ENCODE measurements at places on chromosomes 3 and 15. TPM values are rescaled to one million over a fixed set of nuclear protein-coding genes. Genes with fewer than 3 reads are reported as not detected.
A peak's percentile ranks its signal among the peaks of the same experiment; 100 is the strongest.

- DNase-seq: no peak
These were observed 75.0 kb upstream of the CGNL1 start for GRCh38 chr15:57301307-57301706.

GRCh38 chr3:16937326-16937845 is 52.6 kb downstream of the PLCL2 start:
- DNase-seq: no peak

EPHB1 gene
- 0.17 TPM for total RNA-seq

DNA sequence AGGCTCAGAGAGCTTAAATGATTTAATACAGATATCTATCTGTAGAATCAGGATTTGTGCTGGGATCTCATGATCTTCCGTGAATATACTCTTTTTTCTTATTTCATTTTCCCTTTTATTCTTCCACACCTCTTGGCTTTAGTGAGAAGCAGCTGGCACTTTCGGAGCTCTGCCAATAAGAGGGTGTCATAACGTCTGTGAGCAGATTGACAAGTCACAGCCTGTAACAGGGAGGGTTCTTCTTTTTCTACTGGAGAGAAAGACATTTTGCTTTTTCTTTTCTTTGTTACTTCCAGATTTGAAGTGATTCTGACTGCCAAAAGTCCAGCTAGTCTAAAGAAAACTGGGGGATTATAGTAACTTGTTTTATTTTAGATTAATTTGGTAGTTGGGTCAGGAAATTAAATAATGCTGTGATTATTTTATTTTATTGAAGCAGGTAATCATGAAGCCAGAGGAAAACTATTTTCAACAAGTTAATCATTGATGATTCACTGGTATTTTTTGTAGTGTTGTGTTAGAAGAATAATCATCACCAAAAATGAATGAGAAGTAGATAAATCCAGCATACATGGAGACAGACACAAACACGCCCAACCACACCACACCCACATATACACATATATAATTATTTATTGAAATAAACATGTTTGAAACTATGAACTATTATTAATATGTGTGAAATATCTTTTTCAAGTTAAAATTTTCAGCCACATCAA is 69.8 kb downstream of the TNFAIP8L3 start:
- peak; percentile 91 for DNase-seq

GOLGA8R gene
- total RNA-seq: 0.34 TPM

DNA sequence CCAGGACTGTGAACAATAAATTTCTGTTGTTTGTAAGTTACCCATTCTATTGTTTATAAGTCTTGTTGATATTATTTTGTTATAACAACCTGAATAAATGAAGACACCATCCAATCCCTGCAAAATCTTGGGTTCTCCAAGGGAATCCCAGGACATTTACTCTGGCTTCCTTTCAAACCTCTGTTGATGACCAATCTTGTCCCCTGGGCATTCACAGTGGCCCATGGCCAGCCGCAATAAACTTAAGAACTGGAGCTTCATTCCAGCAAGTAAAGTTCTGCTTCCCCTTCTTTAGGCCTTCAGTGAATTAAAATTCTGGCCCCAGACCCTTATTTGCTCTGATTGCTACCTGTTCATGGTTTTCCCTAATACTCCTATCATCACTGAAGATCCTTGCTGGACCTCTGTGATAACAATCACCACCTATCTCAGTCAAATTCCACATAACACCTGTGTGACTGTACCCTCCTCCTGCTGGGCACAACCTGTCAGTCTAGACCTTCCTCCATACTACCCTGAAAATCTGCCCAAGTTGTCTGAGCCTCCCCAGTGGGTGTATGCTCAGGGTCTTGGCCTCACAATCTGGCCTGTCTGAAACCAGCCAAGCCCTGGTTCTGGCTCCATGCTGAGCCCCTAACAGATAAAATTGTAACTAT is 153.1 kb downstream of the SEMA6D start:
- no peak for DNase-seq

TRIM71 gene
- total RNA-seq: not detected

DNA sequence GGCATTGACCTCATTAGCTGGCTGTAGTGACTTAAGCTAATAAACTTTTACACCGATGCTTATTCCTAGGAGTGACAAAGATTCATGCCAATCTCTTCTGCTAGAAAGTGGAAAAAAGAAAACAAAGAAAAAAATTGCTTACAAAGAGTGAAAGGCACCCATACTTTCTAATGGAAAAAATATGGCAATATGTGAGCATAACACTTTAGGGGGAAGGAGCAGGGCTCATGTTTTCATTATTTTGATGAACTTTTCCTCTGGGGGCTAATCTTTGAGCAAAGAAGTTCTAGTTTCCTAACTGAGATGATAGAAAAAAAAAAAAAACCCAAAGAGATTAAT is 94.8 kb upstream of the THRB start:
- no peak for DNase-seq

DNA sequence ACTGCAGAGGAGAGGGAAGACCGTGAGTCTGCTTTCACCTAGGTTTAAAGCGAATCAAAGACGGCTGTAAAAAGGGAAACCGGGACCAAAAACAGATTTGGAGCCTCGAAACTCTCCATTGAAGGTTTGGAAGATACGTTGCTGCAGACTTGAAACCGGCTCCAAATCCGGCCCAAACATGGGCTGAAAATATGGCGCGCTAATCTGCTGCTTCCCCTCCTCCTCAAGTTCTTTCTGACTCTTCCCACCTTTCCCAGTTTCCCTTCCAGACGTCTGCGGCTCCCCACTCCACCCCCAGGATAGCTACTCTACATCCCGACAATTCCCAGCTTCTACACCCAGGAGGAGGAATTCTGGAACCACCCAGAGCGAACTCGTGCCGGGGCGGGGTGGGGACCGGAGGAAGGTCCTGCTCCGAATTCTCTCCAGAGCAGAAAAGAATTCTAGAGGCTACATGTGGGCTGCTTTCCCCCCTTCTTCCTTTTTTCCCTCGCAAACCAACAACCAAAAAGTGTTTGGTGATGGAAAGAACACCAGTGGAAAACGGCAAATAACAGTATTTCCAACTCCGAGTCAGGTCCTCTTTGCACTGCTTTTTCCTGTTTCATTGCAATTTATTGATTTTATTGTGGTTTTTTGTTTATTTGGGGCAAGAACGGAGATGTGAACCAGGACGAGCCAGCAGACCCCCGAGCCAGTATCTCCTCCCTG is 8.5 kb downstream of the EOMES start:
- no peak for DNase-seq

DNA sequence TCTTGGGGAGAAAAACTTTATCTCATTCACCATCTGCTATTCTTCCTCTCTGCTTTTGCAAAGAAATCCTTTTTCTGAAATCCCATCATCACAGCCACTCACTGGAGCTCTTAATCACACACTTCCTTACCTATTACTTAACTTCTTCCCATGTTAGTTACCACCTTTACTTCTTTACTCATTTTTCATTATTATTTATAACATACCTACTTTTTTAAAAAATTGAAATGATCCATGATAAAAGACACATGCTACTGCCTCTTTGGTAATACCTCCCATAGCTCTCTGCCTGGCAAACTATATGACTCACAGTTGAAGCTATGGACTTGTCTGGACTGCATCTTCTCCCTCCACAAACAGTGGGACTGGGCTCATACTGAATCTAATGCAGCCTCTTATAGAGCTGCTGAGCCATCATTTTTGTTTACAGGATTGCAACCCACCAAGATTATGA is 150.3 kb downstream of the TNIK start:
- DNase-seq: peak; percentile 52

KIF9 gene
- total RNA-seq: 5.3 TPM

CYP8B1 gene
- total RNA-seq: not detected

CACNA2D2 gene
- 0.04 TPM for total RNA-seq

UBE2Q2 gene
- 32.1 TPM for total RNA-seq

CCDC54 gene
- not detected for total RNA-seq

CIB1 gene
- total RNA-seq: 61.2 TPM

PLCH1 gene
- total RNA-seq: 0.14 TPM

RAB27A gene
- total RNA-seq: 11.0 TPM

- no peak for DNase-seq
These were observed 40.6 kb upstream of the FXR1 start for GRCh38 chr3:180871901-180872300.

INKA1 gene
- 20.1 TPM for total RNA-seq

- DNase-seq: no peak
These were observed 30.0 kb upstream of the FAM81A start for GRCh38 chr15:59407946-59408345.

DNA sequence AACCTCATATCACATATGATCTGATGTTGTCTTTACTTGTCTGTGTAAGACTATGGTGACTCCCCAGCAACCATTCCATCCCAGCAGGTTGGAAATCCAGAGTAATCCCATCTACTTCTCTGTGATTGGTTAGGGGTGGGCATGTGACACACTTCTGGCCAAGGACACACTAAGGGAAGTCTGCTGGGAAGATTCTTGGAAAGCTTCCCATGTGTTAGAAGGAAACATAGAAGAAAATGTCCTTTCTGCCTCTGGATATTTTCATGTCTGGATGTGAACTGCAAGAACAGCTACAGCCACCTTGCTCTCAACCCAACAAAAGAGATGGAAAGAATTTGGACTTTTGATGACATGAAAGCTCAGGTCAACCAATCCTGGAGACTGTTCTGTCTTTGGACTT is 2.6 kb upstream of the UBE2Q2 start:
- DNase-seq: no peak

DNA sequence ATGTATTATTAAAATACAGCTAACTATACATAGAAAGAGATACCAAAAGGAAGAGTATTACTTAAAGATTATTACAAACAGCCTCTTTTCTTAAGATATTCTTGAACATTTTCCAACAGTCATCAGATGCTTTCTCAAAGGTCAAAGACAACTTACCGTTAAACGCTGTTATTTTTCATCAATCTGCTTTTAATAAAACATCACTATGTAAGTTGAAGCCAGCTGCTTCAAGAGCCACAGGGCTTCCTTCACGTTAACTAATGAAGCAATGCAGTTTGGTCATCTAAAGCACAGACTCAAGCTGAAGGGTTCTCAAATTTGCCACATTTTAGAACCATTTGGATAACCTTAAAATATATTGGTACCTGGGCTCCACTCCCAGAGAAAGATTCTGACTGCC is 578.8 kb downstream of the ROBO2 start:
- no peak for DNase-seq

- no peak for DNase-seq
These were observed 29.5 kb downstream of the ESYT3 start for GRCh38 chr3:138463724-138464490.

DNA sequence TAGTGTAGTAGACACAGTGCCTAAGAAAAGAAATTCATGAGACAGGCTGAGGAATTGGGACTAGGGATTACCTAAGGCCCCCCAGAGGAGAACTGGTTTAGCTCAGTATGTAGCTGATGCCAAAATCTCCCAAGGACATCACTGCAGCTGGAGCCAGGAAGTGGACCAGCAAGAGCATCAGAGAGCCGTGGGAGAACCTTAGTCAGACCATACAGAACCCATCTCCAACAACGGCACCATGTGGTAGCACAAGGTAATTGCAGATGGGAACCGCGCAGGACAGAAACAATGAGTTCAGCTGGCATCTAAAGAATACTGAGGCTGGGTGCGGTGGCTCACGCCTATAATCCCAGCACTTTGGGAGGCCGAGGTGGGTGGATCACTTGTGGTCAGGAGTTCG is 81.7 kb downstream of the WNT5A start:
- DNase-seq: no peak

Data from foreskin keratinocyte (primary cell).